ENCODE measurements at places on chromosomes 13 and 19. TPM values are rescaled to one million over a fixed set of nuclear protein-coding genes. Genes with fewer than 3 reads are reported as not detected.

Gene KLHL1
- total RNA-seq, result not detected

Gene TMEM86B
- 1.7 TPM for total RNA-seq

Gene SPIB
- total RNA-seq, result not detected

Gene PRKCSH
- 106 TPM for total RNA-seq

Gene TIMM29
- 15.2 TPM for total RNA-seq

Gene MFSD12
- 28.4 TPM for total RNA-seq

GRCh38 chr13:39433651-39434050, 169.3 kb downstream of the LHFPL6 start:
- H3K27ac ChIP-seq, result no peak overlapping the region
- peaks cover 13% of the 10 kb centered on the region for H3K4me1 ChIP-seq
- H3K4me3 ChIP-seq, result no peak overlapping the region
- H3K27me3 ChIP-seq, result no peaks in the 10 kb centered on the region

DNA sequence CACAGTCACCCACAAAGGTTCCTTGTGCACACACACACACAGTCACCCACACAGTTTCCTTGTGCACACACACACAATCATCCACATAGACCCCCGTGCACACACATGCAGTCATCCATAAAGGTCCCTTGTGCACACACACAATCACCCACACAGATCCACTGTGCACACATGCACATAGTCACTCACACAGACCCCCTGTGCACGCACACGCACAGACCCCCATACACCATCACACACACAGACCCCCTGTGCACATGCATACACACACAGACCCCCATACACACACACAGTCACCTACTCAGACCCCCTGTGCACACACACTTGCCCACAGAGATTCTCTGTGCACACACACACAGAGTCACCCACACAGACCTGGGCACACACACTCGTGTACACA, 107.1 kb downstream of the HSPH1 start:
- no peak for DNase-seq
- H3K27me3 ChIP-seq, result no peaks in the 10 kb centered on the region
- no peak overlapping the region for H3K4me3 ChIP-seq
- peaks cover 6% of the 10 kb centered on the region for H3K4me1 ChIP-seq
- no peaks in the 10 kb centered on the region for H3K36me3 ChIP-seq

- H3K4me3 ChIP-seq, result no peak overlapping the region
- H3K27me3 ChIP-seq, result peaks cover 9% of the 10 kb centered on the region
- no peaks in the 10 kb centered on the region for H3K4me1 ChIP-seq
- peak; percentile 59 for DNase-seq
Measured at GRCh38 chr19:42140125-42140754, 8.0 kb upstream of the POU2F2 start.

- no peaks in the 10 kb centered on the region for H3K4me1 ChIP-seq
- H3K27ac ChIP-seq, result no peak overlapping the region
- no peaks in the 10 kb centered on the region for H3K36me3 ChIP-seq
- no peak overlapping the region for H3K4me3 ChIP-seq
Measured at GRCh38 chr19:7575434-7576040, 20.1 kb upstream of the CAMSAP3 start.

DNA sequence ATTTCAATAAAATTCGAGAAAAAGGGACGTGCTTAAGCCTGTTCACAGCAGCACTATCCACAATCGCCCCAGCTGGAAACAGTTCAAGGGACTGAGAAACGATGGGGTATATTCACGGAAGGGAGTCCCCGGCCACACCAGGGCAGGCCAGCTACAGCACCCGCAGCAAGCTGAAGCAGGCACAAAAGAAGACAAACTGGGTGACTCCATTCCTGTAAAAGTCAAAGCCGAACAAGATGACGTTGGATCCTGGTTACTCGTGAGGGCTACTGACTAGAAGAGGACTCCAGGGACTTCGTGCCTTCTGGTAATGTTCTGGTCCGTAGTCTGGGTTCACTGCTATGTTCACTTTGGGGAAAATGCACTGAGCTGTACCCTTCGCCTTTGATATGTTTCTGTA, 57.6 kb downstream of the COL4A1 start:
- no peaks in the 10 kb centered on the region for H3K36me3 ChIP-seq
- H3K4me1 ChIP-seq, result peaks cover 84% of the 10 kb centered on the region
- no peak overlapping the region for H3K4me3 ChIP-seq

GRCh38 chr19:11053817-11054195, 35.5 kb upstream of the LDLR start:
- H3K4me3 ChIP-seq, result no peak overlapping the region
- no peak for DNase-seq
- peaks cover 80% of the 10 kb centered on the region for H3K36me3 ChIP-seq
- H3K4me1 ChIP-seq, result no peaks in the 10 kb centered on the region

DNA sequence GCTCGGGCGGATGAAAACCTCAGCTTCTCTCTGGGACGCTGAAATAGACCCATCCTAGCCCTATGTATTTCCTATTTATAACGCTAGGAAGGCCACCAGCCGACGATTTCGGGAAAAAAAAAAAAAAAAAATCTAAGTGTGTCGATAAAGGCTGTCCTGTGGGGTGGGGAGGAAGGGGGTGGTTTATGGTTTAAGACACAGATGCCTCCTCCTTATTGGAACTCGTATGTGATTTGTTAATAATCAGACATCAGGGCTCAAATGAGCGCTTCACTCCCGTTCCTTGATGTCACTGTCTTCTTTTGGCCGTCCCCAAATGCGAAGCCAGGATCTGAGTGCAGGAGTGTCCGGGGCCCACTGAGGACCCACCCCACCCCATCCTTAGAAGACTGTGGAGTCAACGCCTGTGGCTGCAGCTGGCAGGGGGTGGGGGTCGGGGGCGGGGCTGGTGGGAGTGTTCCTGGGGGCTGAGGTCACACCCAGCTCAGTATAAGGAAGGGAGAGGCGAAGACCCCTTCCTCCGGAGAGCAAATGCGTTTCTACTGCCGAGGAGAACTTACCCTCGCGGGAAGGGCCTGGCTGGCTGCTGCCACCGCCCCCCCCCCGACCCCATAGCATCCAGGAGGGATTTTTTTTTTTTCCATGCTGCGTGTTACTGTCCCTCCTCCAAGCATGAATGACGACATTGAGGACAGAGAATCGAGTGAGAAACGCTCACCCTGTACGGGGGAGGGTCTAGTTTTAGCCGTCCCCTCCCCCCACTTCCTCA, 971 bp downstream of the ATCAY start:
- no peaks in the 10 kb centered on the region for H3K36me3 ChIP-seq
- no peak for DNase-seq
- H3K27ac ChIP-seq, result no peak overlapping the region
- no peaks in the 10 kb centered on the region for H3K4me1 ChIP-seq
- H3K27me3 ChIP-seq, result peaks cover 63% of the 10 kb centered on the region

DNA sequence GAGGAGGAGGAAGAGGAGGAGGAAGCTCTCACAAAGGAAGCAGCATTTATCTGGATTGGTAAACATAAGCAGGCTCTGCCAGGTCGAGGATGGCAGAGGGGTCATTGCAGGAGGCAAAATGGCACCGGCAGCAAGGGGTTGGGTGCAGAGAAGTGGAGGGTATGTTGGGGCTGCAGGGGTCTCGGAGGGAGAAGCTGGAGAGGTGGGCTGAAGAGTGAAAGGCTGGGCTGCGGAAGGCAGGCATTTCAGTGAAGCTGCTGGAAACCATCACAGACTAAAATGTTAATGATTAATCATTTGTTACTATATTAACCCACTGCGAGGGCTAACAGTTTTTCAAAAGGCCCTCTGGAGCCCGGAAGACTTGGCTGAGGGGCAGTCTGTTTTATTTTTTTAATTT, 24.6 kb downstream of the TPT1 start:
- no peak for DNase-seq
- no peak overlapping the region for H3K27ac ChIP-seq
- H3K36me3 ChIP-seq, result no peaks in the 10 kb centered on the region
- H3K27me3 ChIP-seq, result no peaks in the 10 kb centered on the region
- H3K4me1 ChIP-seq, result no peaks in the 10 kb centered on the region

DNA sequence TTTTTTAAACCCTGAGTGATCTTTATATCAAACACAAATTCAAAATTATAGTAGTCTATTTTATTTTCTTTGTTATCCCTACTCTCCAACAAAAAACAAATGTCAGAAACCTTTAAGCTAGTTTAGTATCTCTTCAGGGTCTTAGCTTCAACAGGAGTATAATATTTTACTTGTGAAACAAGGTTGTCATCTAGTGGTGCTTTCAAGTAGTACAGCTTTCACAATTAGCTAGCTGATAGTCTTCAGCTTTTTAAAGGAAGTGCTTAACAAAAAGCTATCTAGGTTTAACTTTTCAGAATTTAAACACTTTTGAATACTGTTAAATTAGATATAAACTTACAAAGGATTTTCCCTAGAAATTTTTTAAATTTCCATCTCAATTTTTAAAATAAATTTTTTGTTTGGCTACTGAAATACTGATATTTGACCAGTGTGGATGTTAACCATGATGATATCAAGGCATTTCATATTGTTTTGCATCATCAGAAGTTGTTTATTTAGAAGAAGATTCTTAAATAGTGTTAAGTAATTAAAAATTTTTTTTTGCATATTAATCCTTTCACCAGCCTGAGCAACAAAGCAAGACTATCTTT, 34.2 kb downstream of the TDRD3 start:
- DNase-seq, result no peak
- H3K27me3 ChIP-seq, result no peaks in the 10 kb centered on the region
- H3K4me3 ChIP-seq, result no peak overlapping the region
- no peaks in the 10 kb centered on the region for H3K36me3 ChIP-seq
- no peaks in the 10 kb centered on the region for H3K4me1 ChIP-seq
- H3K27ac ChIP-seq, result no peak overlapping the region

GRCh38 chr19:54804571-54804970, 1.2 kb downstream of the KIR2DL4 start:
- no peak overlapping the region for H3K4me3 ChIP-seq
- no peaks in the 10 kb centered on the region for H3K4me1 ChIP-seq
- DNase-seq, result no peak
- H3K27me3 ChIP-seq, result peaks cover 8% of the 10 kb centered on the region
- H3K36me3 ChIP-seq, result no peaks in the 10 kb centered on the region

DNA sequence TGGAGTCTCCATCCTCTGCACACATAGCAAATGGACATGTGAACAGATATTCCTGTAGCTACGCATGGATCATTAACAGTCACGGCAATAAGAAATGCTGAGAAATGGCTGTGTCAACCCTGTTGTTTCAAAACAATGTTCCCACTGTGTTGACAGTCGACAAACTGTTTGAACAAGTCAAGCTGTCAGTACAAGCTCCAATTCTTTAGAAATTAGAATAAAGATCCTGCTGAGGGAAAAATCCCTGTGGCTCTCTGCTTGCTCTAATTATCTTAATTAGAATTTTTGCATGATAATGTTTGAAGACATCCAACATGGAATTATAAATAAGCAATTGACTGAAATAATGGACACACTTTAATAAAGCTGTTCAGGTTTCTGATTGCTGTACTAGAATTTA, 37.9 kb upstream of the CPB2 start:
- H3K27me3 ChIP-seq, result no peaks in the 10 kb centered on the region
- H3K36me3 ChIP-seq, result no peaks in the 10 kb centered on the region
- DNase-seq, result no peak
- no peaks in the 10 kb centered on the region for H3K4me1 ChIP-seq
- H3K27ac ChIP-seq, result no peak overlapping the region

- H3K4me3 ChIP-seq, result peak overlapping the region; percentile 79
- no peak for DNase-seq
- H3K27me3 ChIP-seq, result no peaks in the 10 kb centered on the region
Measured at GRCh38 chr19:3365093-3365835, 1.1 kb upstream of the NFIC start.

GRCh38 chr19:343941-344624, 513 bp downstream of the MIER2 start:
- peak overlapping the region; percentile 87 for H3K27ac ChIP-seq
- no peaks in the 10 kb centered on the region for H3K36me3 ChIP-seq
- H3K27me3 ChIP-seq, result no peaks in the 10 kb centered on the region
- peaks cover 48% of the 10 kb centered on the region for H3K4me1 ChIP-seq
- H3K4me3 ChIP-seq, result peak overlapping the region; percentile 82

DNA sequence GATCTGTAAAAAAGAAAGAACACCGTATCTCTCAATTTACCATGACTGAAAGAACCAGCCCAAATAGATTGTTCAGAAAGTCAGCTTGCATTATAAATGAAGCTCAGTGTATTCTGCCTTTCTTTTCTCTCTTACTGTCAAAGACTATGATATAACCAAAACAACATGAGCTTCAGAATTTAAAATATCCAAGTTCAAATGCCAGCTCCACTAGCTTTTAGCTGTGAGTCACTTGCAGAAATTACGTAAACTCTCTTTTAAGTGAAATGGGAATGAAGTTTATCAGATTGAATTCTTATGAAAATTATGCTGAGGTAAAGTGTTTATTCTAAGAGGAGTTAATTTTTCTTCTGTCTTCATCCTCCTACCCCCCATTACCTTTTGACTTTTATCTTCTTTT, 20.0 kb upstream of the POSTN start:
- no peaks in the 10 kb centered on the region for H3K36me3 ChIP-seq
- H3K4me1 ChIP-seq, result no peaks in the 10 kb centered on the region
- no peak overlapping the region for H3K27ac ChIP-seq
- H3K4me3 ChIP-seq, result no peak overlapping the region
- H3K27me3 ChIP-seq, result no peaks in the 10 kb centered on the region

DNA sequence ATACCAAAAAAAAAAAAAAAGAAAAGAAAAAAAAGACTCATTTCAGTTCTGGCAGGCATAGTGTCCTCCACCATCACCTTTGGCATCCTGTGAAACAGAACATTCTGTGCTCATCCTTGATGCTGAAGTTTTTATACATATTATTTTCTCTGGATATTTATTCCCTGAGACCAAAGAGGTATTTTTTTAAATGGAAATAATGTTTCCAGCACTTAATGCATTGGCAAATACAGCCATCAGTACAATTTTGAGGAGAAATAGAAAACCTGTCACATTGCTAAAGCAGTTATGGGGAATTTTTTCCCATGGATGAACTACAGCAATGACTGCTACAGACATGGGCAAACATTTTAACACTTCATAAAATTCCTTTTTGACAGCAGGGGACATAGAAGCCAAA, 312.4 kb downstream of the DNAJC15 start:
- H3K4me1 ChIP-seq, result peaks cover 13% of the 10 kb centered on the region
- DNase-seq, result no peak
- H3K27me3 ChIP-seq, result no peaks in the 10 kb centered on the region
- H3K36me3 ChIP-seq, result no peaks in the 10 kb centered on the region
- H3K27ac ChIP-seq, result no peak overlapping the region

- H3K36me3 ChIP-seq, result no peaks in the 10 kb centered on the region
- no peaks in the 10 kb centered on the region for H3K27me3 ChIP-seq
- no peak overlapping the region for H3K27ac ChIP-seq
- H3K4me1 ChIP-seq, result no peaks in the 10 kb centered on the region
- no peak for DNase-seq
Measured at GRCh38 chr13:79802389-79803085, 321.6 kb downstream of the NDFIP2 start.

DNA sequence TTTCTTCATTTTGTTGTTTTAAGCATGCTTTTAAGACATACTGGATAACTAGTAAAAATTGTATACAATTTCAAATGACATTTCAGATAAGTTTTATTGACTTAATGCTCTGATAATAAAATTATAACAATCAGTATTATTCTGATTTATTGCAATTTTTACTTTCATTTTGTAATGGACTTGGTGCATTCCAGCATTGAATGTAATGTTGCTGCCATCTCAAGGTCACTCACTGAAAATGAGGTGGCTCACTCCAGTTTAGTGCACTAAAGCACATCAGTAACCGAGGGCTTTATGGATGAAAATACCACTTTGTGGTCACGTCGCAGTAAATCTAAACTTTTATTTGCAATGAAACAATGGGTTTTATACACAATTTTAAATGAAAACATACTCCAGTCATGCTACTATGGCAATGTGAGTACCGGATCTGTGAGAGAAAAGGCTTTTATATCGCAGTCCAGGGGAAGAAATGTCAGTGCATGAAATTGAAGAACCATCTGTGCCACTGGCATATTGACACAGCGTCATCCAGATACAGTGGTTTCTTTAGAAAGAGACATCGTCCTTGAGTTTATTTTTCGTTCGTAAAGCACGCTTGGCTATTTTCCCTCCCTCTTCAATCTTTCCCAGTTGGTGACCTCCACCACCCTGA, 20.7 kb upstream of the ZNF507 start:
- no peak overlapping the region for H3K27ac ChIP-seq
- no peaks in the 10 kb centered on the region for H3K36me3 ChIP-seq
- peaks cover 14% of the 10 kb centered on the region for H3K27me3 ChIP-seq
- no peak overlapping the region for H3K4me3 ChIP-seq
- DNase-seq, result no peak
- no peaks in the 10 kb centered on the region for H3K4me1 ChIP-seq

Data from heart right ventricle (tissue), 16 donors.